Memory B cell (primary cell): ENCODE measurements at places on chromosomes 7 and 10.
A peak's percentile ranks its signal among the peaks of the same experiment; 100 is the strongest.

- peaks cover 8% of the 10 kb centered on the region for H3K27me3 ChIP-seq
- H3K27ac ChIP-seq = no peak overlapping the region
- DNase-seq = no peak
Observed at GRCh38 chr7:142400042-142400533, 142.2 kb upstream of the PRSS58 start.

GRCh38 chr10:51289519-51289918 lies 215.2 kb downstream of the PRKG1 start:
- no peaks in the 10 kb centered on the region for H3K36me3 ChIP-seq
- no peak for DNase-seq
- no peaks in the 10 kb centered on the region for H3K4me1 ChIP-seq
- H3K4me3 ChIP-seq = no peak overlapping the region

DNA sequence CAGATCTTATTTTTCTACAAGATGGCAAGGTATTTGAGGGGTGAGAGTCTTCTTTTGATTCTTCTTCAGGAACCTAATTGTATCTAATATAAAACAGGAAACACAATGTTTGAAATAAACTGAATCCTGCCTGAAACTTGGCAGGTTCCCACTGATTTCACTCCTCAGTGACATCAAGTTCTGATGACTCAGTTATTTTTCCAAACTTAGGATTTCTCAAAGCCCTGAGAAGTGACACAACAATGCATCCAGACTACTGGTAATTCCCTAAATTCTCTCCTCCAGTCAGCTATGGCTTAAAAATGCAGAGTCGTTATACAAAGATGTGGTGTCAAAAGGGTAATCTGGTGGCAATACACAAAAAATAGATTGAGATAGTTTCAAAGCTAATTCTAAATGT lies 80.9 kb downstream of the ABLIM1 start:
- H3K4me1 ChIP-seq = no peaks in the 10 kb centered on the region
- H3K4me3 ChIP-seq = no peak overlapping the region
- peaks cover 6% of the 10 kb centered on the region for H3K27me3 ChIP-seq
- no peaks in the 10 kb centered on the region for H3K36me3 ChIP-seq

GRCh38 chr7:134905375-134905774 lies 80.9 kb upstream of the AGBL3 start:
- no peak overlapping the region for H3K27ac ChIP-seq
- H3K27me3 ChIP-seq = no peaks in the 10 kb centered on the region
- no peak for DNase-seq
- no peak overlapping the region for H3K4me3 ChIP-seq
- peaks cover 9% of the 10 kb centered on the region for H3K4me1 ChIP-seq

GRCh38 chr7:45259966-45260646 lies 102.5 kb downstream of the RAMP3 start:
- H3K4me1 ChIP-seq = peaks cover 19% of the 10 kb centered on the region
- H3K27ac ChIP-seq = no peak overlapping the region
- DNase-seq = peak; percentile 61
- no peak overlapping the region for H3K4me3 ChIP-seq

DNA sequence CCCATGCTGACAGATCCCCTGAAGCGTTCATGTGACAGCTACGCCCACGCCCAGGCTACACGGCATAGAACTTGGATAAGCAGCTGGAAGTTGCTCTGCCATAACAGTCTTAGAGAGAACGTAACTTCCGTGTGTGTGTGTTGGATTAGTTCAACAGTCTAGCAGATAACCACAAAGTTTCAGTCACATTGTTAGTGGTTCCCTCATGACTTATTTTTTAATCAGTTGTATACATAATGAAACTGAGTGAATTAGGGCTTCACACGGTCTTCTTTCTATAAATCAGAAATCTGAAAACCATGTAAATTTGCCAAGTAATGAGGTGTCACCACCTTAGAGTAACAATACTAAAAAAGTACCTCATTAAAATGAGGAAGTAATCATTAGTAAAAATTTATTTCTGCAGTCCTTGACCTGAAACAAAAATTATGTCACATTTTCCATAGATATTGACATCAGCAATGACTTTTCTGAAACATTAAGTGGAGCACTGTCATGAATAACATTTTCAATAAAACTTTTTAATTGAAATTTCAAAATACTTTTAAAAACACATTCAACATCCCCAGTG lies 21.7 kb upstream of the MACC1 start:
- H3K27ac ChIP-seq = peak overlapping the region; percentile 94
- DNase-seq = peak; percentile 38
- H3K4me1 ChIP-seq = peaks cover 29% of the 10 kb centered on the region
- peaks cover under 1% of the 10 kb centered on the region for H3K36me3 ChIP-seq
- no peaks in the 10 kb centered on the region for H3K27me3 ChIP-seq
- H3K4me3 ChIP-seq = peak overlapping the region; percentile 85

- no peaks in the 10 kb centered on the region for H3K4me1 ChIP-seq
- DNase-seq = no peak
- no peaks in the 10 kb centered on the region for H3K27me3 ChIP-seq
- H3K4me3 ChIP-seq = no peak overlapping the region
- peaks cover 7% of the 10 kb centered on the region for H3K36me3 ChIP-seq
Observed at GRCh38 chr7:18903695-18904094, 213.7 kb downstream of the TWIST1 start.

DNA sequence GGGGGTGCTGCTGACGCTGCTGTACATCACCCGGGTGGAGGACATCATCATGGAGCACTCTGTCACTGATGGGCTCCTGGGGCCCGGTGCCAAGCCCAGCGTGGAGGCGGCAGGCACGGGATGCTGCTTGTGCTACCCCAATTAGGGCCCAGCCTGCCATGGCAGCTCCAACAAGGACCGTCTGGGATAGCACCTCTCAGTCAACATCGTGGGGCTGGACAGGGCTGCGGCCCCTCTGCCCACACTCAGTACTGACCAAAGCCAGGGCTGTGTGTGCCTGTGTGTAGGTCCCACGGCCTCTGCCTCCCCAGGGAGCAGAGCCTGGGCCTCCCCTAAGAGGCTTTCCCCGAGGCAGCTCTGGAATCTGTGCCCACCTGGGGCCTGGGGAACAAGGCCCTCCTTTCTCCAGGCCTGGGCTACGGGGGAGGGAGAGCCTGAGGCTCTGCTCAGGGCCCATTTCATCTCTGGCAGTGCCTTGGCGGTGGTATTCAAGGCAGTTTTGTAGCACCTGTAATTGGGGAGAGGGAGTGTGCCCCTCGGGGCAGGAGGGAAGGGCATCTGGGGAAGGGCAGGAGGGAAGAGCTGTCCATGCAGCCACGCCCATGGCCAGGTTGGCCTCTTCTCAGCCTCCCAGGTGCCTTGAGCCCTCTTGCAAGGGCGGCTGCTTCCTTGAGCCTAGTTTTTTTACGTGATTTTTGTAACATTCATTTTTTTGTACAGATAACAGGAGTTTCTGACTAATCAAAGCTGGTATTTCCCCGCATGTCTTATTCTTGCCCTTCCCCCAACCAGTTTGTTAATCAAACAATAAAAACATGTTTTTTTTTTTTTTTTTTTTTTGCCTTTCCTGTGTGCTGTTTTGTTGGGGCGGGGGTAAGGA lies 55.8 kb downstream of the TSPAN15 start:
- peak overlapping the region; percentile 67 for H3K27ac ChIP-seq
- H3K4me1 ChIP-seq = peaks cover 6% of the 10 kb centered on the region
- H3K27me3 ChIP-seq = peaks cover 7% of the 10 kb centered on the region
- DNase-seq = no peak
- no peaks in the 10 kb centered on the region for H3K36me3 ChIP-seq

- H3K4me3 ChIP-seq = no peak overlapping the region
- H3K27ac ChIP-seq = no peak overlapping the region
- H3K4me1 ChIP-seq = peaks cover 17% of the 10 kb centered on the region
- no peak for DNase-seq
Observed at GRCh38 chr7:129101746-129102145, 42.8 kb upstream of the TSPAN33 start.

DNA sequence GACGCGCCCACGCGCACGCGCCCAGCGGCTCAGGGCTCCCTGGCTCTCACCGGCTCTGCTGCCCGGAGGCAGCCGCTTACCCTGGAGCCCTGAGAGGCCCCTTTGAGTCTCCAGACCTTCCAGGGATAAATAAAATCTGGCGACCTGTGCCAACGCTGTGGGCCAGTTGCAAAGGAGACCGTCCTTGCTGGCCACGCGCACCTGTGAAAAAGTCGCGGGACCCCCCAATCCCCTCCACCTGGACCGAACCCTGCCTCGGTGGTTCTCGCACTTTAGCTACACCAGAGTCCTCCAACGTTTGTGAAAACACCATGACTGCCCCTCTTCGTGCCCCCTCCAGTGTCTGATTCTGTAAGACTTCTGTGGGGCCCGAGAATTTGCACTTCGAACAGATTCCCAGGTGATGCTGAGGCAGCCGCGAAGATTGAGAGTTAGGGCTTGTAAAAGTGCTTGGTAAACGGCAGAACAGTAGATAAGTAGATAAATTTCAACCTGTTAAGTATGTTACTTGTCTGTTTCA lies 102.4 kb upstream of the SVIL start:
- H3K36me3 ChIP-seq = no peaks in the 10 kb centered on the region
- H3K27ac ChIP-seq = no peak overlapping the region
- H3K4me1 ChIP-seq = no peaks in the 10 kb centered on the region
- H3K4me3 ChIP-seq = peak overlapping the region; percentile 63

DNA sequence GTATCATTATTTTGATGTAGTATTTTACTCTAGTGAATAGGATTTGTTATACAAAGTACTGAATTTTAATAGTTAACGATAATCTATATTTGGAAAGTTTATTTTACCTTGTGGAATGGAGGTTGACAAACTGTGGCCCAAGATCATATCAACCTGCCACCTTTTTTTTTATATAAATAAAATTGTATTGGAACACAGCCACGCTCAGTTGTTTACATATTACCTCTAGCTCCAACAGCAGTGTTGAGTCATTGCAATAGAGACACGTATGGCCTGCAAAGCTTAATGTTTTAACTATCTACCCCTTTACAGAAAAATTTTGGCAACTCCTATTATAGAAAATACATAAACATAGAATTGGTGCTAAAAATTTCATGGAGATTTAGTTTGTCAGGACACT lies 239.3 kb downstream of the THSD7A start:
- DNase-seq = no peak
- no peaks in the 10 kb centered on the region for H3K27me3 ChIP-seq
- H3K27ac ChIP-seq = no peak overlapping the region
- H3K36me3 ChIP-seq = no peaks in the 10 kb centered on the region
- H3K4me1 ChIP-seq = no peaks in the 10 kb centered on the region
